ENCODE measurements at places on chromosomes 6 and 20. TPM values are rescaled to one million over a fixed set of nuclear protein-coding genes. Genes with fewer than 3 reads are reported as not detected.

The HLA-DQA2 gene
- 2.7 TPM for total RNA-seq

The IPCEF1 gene
- total RNA-seq: 69.4 TPM

The SPATA25 gene
- total RNA-seq: 0.68 TPM

The BACH2 gene
- 96.7 TPM for total RNA-seq

The EPPIN gene
- total RNA-seq: not detected

The DDO gene
- total RNA-seq: not detected

The CD109 gene
- 0.93 TPM for total RNA-seq

The MCUR1 gene
- 12.6 TPM for total RNA-seq

The RNF182 gene
- not detected for total RNA-seq

The KCNK5 gene
- 0.93 TPM for total RNA-seq

The GJA10 gene
- not detected for total RNA-seq

The WFDC9 gene
- not detected for total RNA-seq

The MBOAT1 gene
- total RNA-seq: 8.3 TPM

The MUC21 gene
- not detected for total RNA-seq

The HTR1E gene
- total RNA-seq: not detected

The DEFB113 gene
- not detected for total RNA-seq

The ASIP gene
- total RNA-seq: not detected

The ENPP5 gene
- total RNA-seq: 0.70 TPM

The BPIFB4 gene
- not detected for total RNA-seq

The TOX2 gene
- 0.38 TPM for total RNA-seq

The PBOV1 gene
- not detected for total RNA-seq

The TRIM40 gene
- total RNA-seq: not detected

The PRL gene
- 0.82 TPM for total RNA-seq

The RAET1L gene
- total RNA-seq: not detected

The OOEP gene
- not detected for total RNA-seq

The HLA-DQA1 gene
- 25.8 TPM for total RNA-seq

The GPR63 gene
- 0.89 TPM for total RNA-seq

All from T-cell (primary cell).